ENCODE measurements at places on chromosomes 16 and 17. TPM values are rescaled to one million over a fixed set of nuclear protein-coding genes. Genes with fewer than 3 reads are reported as not detected.

DNAH3 gene
- total RNA-seq: 3.7 TPM

SLC13A2 gene
- not detected for total RNA-seq

VPS35 gene
- total RNA-seq: 172 TPM

BLTP2 gene
- total RNA-seq: 110 TPM

SHISA9 gene
- total RNA-seq: 22.4 TPM

MPP2 gene
- total RNA-seq: 35.8 TPM

MPV17L gene
- total RNA-seq: 17.1 TPM

ZNF624 gene
- 33.9 TPM for total RNA-seq

Measured in diencephalon (tissue), 1 donor.